ENCODE measurements at places on chromosomes 7 and 10. TPM values are rescaled to one million over a fixed set of nuclear protein-coding genes. Genes with fewer than 3 reads are reported as not detected.
A peak's percentile ranks its signal among the peaks of the same experiment; 100 is the strongest.

- DNase-seq = peak; percentile 91
These were observed 118.3 kb downstream of the CCDC71L start for GRCh38 chr7:106542550-106543220.

GRCh38 chr10:86667421-86668181 is 710 bp upstream of the LDB3 start:
- no peak for DNase-seq

Gene ABLIM1
- total RNA-seq = 31.1 TPM

GRCh38 chr7:39539816-39540215 is 26.4 kb upstream of the YAE1 start:
- DNase-seq = no peak

DNA sequence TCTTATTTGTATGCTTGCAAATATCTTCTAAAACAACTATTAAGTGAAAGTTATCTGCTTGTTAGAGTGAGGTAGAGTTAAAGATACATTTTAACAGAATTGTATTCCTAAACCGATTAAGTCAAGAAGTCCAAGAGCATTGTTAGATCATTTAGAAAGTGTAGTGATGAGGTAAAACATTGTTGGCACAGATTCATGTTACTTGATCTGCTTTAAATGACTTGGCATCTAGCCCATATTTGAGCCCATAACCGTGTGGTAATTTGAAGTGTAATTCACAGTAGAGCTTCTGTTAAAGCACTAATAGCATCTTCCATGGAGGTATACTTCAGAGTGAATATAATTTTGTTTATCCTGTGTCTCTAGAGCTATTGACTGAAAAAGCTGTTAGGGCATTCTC is 62.1 kb downstream of the PTEN start:
- peak; percentile 80 for DNase-seq

DNA sequence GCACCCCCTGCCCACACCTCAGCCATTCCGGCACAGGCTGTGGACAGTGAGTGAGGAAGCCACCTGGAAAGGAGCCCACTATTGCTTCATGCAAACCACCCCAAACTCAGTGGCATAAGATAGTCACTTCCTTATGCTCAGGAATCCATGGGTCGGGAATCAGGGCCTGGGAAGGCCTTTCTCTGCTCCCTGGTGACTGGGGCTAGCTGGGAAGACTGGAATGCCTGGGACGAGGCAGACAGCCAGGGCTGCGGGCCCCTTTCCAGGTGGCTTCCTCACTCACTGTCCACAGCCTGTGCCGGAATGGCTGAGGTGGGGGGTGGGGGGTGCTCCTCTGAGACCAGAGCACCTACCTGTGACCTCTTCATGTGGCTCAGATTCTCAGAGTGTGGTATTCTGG is 74.1 kb upstream of the GRB10 start:
- no peak for DNase-seq

Data from renal cortical epithelial cell (primary cell).